ENCODE measurements at places on chromosomes 2 and 18. TPM values are rescaled to one million over a fixed set of nuclear protein-coding genes. Genes with fewer than 3 reads are reported as not detected.
A peak's percentile ranks its signal among the peaks of the same experiment; 100 is the strongest.

The TRIM54 gene
- not detected for total RNA-seq

The RSAD2 gene
- not detected for total RNA-seq

The DAW1 gene
- total RNA-seq: not detected

The TUBA4B gene
- total RNA-seq: not detected

The CPLX4 gene
- not detected for total RNA-seq

The HOXD13 gene
- 1.8 TPM for total RNA-seq

GRCh38 chr2:73111073-73112025 is 1.4 kb downstream of the RAB11FIP5 start:
- DNase-seq: peak; percentile 42
- H3K4me3 ChIP-seq: peak overlapping the region; percentile 100
- peak overlapping the region; percentile 99 for H3K27ac ChIP-seq

DNA sequence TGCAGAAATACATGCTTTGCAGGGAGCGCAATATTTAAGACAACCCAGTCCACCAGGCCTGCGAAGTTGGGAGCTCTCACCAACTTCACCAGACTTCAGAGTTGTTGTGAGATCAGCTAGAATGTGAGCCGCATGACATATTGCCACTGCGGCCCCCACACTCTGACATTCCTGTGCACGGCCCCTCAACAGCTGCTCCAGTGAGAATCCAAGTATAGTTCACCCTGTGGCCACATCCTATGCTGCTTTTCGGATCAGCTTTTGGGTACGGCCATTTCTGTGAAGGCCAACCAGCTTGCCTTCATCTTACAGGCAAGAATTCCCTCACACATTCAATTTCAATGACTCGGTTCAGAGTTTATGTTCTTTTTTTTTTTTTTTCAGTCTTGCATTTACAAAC is 177.8 kb downstream of the SOX11 start:
- H3K27ac ChIP-seq: no peak overlapping the region
- no peak overlapping the region for H3K4me3 ChIP-seq

DNA sequence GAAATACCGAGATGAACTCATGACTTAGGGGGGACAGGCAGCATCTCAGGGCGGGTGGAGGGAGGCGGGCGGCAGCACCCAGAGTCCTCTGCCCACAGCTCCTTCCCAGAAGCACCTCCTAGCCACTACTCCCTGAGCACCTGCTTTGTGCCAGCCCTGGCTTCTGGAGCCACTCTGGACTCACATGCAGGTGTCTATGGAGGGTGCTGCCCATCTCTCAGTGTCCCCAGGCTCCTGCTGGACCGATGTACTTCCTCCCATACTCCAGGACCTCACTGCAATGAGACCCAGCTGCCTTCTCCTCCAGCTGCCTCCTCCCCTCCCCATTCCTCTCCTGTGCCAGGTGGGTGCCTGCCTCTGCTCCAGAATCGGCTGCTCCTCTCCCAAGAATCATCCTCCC is 22.1 kb upstream of the OTOS start:
- no peak overlapping the region for H3K4me3 ChIP-seq
- no peaks in the 10 kb centered on the region for H3K36me3 ChIP-seq
- H3K27ac ChIP-seq: no peak overlapping the region
- DNase-seq: no peak
- H3K27me3 ChIP-seq: peaks cover 22% of the 10 kb centered on the region

GRCh38 chr2:145156199-145156598 is 636.3 kb upstream of the ZEB2 start:
- no peaks in the 10 kb centered on the region for H3K27me3 ChIP-seq
- H3K4me1 ChIP-seq: peaks cover 21% of the 10 kb centered on the region
- no peak for DNase-seq
- peaks cover 5% of the 10 kb centered on the region for H3K36me3 ChIP-seq

- H3K4me1 ChIP-seq: peaks cover 12% of the 10 kb centered on the region
- H3K27ac ChIP-seq: no peak overlapping the region
Observed at GRCh38 chr2:128438091-128438490, 119.4 kb upstream of the HS6ST1 start.

- peaks cover 63% of the 10 kb centered on the region for H3K27me3 ChIP-seq
- H3K4me3 ChIP-seq: peak within 1 kb of the TSS; percentile 75
- peaks cover 23% of the 10 kb centered on the region for H3K4me1 ChIP-seq
- no peak within 1 kb of the TSS for H3K27ac ChIP-seq
- H3K36me3 ChIP-seq: no peaks in the 10 kb centered on the region
Observed at GRCh38 chr2:170816504-170817092, at the start of gene GAD1. TSS of gene GAD1 (plus strand) at chr2:170816887. CDS start at chr2:170818592, 1,705 bp downstream.

- H3K27ac ChIP-seq: no peak overlapping the region
- H3K4me1 ChIP-seq: peaks cover 20% of the 10 kb centered on the region
- H3K4me3 ChIP-seq: no peak overlapping the region
- H3K27me3 ChIP-seq: peaks cover 28% of the 10 kb centered on the region
- no peaks in the 10 kb centered on the region for H3K36me3 ChIP-seq
Observed at GRCh38 chr2:88545118-88545517, 82.1 kb downstream of the EIF2AK3 start.

- DNase-seq: no peak
- no peak overlapping the region for H3K4me3 ChIP-seq
- no peaks in the 10 kb centered on the region for H3K36me3 ChIP-seq
- H3K27ac ChIP-seq: no peak overlapping the region
- no peaks in the 10 kb centered on the region for H3K27me3 ChIP-seq
Observed at GRCh38 chr2:204974487-204974886, 429.2 kb downstream of the PARD3B start.

GRCh38 chr2:233796254-233796653 is 18.1 kb downstream of the MROH2A start:
- DNase-seq: no peak
- H3K4me3 ChIP-seq: no peak overlapping the region
- H3K27ac ChIP-seq: no peak overlapping the region
- H3K27me3 ChIP-seq: peaks cover 5% of the 10 kb centered on the region
- no peaks in the 10 kb centered on the region for H3K4me1 ChIP-seq

DNA sequence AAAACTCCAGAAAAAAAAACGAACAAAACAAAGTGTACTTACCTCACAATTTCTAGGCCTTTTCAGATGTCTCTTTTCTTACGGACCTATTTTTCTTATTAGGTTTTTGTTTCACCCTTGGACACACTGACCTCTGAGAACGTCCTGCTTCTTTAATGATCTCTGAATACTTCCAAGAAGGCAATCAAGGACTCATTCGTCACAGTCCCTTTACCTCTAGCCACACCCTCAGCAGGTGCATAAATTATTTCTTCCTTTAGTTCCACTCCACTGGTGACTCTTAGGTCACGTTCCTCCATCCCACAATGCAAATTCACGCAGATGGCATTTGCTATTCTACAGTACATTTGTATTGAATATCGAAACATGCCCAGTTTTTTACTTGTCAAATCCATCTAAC is 21.9 kb downstream of the PELI1 start:
- no peak overlapping the region for H3K27ac ChIP-seq
- peaks cover 28% of the 10 kb centered on the region for H3K4me1 ChIP-seq
- DNase-seq: no peak
- H3K36me3 ChIP-seq: no peaks in the 10 kb centered on the region
- no peak overlapping the region for H3K4me3 ChIP-seq

DNA sequence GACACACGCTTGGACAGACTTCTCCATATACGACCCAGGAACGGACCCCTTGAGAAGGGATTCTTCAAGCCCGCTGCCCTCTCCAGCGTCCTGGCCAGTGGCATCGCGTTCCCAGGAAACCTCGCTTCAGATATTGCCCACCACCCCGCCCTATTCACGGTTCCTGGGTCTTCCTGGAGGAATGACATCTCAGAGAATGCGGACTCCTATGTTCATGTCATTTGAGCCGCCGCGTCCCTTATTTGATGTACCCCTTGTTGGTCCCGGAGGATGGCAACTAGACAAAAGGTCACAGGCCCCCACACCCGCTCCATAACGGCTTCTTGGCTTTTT is 588 bp upstream of the CCDC93 start:
- peaks cover 39% of the 10 kb centered on the region for H3K4me1 ChIP-seq
- DNase-seq: no peak
- no peaks in the 10 kb centered on the region for H3K36me3 ChIP-seq
- H3K4me3 ChIP-seq: peak overlapping the region; percentile 95
- peak overlapping the region; percentile 53 for H3K27ac ChIP-seq

DNA sequence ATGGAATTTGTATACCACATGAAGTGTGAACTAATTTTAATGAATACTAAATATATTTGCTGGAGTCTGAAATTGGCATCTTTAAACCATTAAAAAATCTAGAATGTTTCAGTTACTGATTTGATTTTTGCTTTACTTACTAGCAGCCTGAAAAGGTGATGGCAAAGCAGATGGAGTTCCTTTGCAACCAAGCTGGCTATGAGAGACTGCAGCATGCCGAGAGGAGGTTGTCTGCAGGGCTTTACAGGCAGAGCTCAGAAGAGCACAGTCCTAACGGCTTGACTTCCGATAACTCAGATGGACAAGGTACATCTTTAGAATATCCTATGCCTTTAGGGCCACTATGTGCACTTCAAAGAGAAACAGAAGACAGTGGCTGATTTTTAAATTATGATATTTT is 36.5 kb downstream of the NAB1 start:
- H3K27me3 ChIP-seq: no peaks in the 10 kb centered on the region
- H3K36me3 ChIP-seq: peaks cover 8% of the 10 kb centered on the region
- no peak overlapping the region for H3K27ac ChIP-seq
- no peak overlapping the region for H3K4me3 ChIP-seq
- peaks cover 27% of the 10 kb centered on the region for H3K4me1 ChIP-seq

- no peak for DNase-seq
- H3K4me1 ChIP-seq: peaks cover 25% of the 10 kb centered on the region
Observed at GRCh38 chr2:202169131-202169530, 69.3 kb downstream of the SUMO1 start.

DNA sequence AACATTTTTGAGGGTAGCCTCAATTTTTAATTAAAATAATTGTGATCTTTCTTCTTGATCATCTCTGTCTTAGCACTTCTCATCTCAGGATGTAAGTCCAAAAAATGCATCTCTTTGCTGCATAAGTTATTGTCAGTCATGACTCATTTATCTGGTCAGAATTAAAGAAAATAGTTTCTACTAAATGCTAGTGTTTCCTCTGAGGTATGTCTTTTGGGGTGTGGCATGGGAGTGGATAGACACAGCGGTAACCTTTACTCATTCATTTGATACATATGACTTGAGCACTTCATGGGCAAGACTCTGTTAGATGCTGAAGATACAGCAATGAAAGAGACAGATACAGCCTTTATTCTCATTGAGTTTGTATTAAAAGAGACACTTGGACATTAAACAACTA is 284.7 kb downstream of the IRS1 start:
- H3K4me1 ChIP-seq: peaks cover 21% of the 10 kb centered on the region
- no peaks in the 10 kb centered on the region for H3K27me3 ChIP-seq
- H3K4me3 ChIP-seq: peak overlapping the region; percentile 22
- H3K27ac ChIP-seq: peak overlapping the region; percentile 79
- DNase-seq: peak; percentile 54

- no peak overlapping the region for H3K27ac ChIP-seq
- H3K27me3 ChIP-seq: no peaks in the 10 kb centered on the region
- H3K36me3 ChIP-seq: peaks cover 11% of the 10 kb centered on the region
- H3K4me1 ChIP-seq: no peaks in the 10 kb centered on the region
Observed at GRCh38 chr2:235940330-235940729, 227.9 kb downstream of the GBX2 start.

- no peak overlapping the region for H3K27ac ChIP-seq
- peaks cover 5% of the 10 kb centered on the region for H3K4me1 ChIP-seq
- no peak overlapping the region for H3K4me3 ChIP-seq
- H3K27me3 ChIP-seq: peaks cover 9% of the 10 kb centered on the region
- no peaks in the 10 kb centered on the region for H3K36me3 ChIP-seq
Observed at GRCh38 chr2:19476327-19476726, 117.9 kb upstream of the OSR1 start.

Measured in HFFc6 (cell line).